ENCODE measurements at places on chromosomes 7 and 10. TPM values are rescaled to one million over a fixed set of nuclear protein-coding genes. Genes with fewer than 3 reads are reported as not detected.

Gene LEP
- not detected for total RNA-seq

DNA sequence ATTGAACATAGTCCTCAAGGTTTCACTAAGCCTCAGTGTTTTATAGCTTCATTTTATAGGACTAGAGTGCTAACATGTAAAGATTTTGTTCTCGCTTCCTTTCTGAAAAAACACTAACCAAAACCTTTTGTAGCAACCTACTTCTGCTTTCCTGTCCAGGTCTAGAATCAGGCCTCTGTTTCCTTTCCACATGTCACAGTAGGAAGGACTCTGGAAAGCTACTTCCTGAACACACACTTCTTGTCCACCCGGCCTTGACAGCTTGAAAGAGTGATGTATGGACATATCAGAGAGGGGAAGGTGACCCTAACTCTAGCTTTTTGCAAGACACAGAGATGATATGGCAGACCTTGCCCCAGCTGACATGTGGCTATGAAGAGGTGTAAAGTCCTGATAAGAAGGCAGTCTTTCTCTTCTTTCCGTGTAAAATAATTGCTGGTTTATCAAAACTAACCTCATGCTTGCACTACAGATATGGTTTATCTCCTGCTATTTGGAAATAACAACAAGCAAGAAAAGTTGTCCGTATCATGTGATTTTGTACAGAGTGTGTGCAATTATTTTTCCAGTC is 175.4 kb downstream of the SKAP2 start:
- no peak for DNase-seq

DNA sequence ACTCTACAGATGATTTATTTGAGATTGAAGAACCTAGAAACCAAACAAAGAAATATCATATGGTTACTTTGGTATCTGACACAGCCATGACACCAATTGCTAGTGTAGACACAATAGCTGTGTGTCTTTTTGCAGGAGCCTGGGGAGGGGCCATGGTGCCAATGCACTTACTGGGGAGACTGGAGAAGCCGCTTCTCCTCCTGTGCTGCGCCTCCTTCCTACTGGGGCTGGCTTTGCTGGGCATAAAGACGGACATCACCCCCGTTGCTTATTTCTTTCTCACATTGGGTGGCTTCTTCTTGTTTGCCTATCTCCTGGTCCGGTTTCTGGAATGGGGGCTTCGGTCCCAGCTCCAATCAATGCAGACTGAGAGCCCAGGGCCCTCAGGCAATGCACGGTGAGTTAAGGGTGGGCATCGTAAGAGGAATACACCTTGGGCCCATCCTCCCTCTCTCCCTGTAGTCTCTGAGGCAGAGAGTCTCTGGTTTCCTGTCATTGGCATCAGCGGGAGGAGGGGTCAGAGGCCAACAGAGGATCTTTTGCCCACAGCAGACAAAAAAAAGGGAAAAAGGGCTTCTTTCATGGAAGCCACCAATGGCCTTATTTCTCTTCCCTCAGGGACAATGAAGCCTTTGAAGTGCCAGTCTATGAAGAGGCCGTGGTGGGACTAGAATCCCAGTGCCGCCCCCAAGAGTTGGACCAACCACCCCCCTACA is 1.2 kb downstream of the TMEM139 start:
- no peak for DNase-seq

Gene TRIM4
- 107 TPM for total RNA-seq

DNA sequence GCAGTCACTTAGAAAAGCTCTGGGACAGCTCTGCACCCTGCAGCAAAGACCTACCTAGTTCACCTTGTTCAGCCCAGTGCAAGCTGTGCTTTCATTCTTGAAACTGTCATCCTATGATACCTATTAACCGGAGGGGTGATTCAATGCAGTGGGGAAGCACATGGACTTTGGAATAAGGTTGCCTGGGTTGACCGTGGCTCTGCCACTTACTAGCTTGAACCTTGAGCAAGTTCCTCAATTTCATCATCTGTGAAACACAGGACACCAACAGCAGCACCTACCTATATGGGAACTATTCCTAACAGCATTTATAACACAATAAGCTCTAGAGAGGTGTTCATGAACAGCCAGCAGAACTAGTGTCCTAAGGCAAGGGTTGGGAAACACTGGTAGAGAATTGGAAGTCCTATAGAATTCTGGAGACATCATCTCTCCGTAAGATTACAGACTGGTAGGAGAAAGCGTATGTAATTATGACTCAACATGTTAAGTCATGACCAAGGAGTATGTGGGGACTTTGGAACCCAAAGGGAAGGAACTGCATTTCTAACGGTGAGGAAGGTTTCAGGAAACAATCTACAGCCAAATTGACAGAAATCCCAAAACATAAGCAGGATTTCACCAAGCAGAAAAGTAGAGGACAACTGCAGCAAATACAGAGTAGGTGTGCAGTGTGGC is 270.0 kb downstream of the USP6NL start:
- no peak for DNase-seq

DNA sequence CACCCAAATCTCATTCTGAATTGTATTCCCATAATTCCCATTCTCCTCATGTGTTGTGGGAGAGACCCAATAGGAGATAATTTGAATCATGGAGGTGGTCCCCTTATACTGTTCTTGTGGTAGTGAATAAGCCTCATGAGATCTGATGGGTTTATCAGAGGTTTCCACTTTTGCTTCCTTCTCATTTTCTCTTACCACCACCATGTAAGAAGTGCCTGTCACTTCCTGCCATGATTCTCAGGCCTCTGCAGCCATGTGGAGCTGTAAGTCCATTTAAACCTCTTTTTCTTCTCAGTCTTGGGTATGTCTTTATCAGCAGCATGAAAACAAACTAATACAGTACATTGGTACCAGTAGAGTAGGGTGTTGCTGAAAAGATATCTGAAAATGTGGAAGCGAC is 98.2 kb upstream of the ASAH2 start:
- DNase-seq: no peak

Gene GPR141
- total RNA-seq: 3.3 TPM

DNA sequence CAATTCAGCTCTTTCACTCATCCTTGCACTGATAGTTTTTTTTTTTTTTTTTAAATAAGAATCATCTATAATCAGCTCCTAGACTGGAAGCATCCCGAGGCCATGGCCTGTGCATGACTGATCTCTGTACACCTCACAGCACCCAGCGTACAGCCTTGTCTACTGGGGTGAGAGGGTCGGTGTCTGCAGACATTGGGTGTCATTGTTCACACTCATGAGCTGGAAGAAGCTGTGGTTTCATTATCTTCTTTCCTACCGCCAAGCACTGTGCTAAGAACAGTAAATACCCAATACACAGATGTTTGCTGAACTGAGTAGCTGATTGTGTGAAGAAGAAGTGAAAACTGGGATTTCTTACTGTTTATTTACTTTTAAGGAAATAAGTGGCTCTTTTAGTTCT is 123.6 kb downstream of the CLEC2L start:
- DNase-seq: no peak

DNA sequence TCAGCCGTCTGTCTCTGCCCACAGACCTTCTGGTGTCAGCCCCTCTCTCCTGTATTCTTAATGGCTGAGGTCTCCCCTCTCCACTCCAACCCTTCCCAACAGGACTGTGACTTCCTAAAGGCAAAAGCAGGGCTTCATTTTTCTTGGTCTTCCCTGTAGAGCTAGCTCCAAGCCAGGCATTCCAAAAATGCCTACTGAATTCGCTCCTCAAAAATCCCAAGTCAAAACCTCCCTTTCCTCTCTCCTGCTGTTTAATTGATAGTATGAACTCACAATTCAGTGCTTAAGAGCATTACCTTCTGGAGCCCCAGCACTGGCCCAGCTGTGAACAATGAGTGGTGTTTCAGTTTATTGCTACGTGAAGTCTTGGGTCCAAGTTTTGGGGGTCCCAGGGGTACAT is 628.4 kb downstream of the PARD3 start:
- DNase-seq: no peak

Gene EPHA1
- 18.9 TPM for total RNA-seq

Gene CASTOR2
- 12.8 TPM for total RNA-seq

DNA sequence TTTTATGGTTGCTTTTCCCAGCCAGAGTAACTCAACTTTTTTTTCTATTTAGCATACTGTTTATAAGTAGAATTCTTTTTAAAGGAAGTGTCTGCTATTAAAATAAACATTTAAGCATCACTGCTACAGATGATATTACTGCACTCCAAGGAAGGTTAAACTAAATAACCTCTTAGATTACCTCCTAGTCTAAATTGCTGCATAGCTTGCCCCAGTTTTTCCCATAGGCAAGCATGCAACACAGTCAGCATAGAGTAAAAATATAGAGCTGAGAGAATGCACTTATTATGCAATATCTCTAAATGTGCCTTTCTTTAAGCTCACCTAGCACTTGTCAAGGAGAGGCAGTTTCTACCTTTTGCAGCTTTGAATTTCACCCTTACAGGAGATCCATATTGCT is 1392.4 kb upstream of the CELF2 start:
- no peak for DNase-seq

GRCh38 chr7:98185101-98185500 is 26.1 kb upstream of the BHLHA15 start:
- DNase-seq: no peak

- no peak for DNase-seq
Observed at GRCh38 chr10:62374862-62375710, 917 bp downstream of the ZNF365 start.

- no peak for DNase-seq
Observed at GRCh38 chr10:824946-825345, 106.6 kb downstream of the LARP4B start.

Gene CLCN1
- total RNA-seq: not detected

DNA sequence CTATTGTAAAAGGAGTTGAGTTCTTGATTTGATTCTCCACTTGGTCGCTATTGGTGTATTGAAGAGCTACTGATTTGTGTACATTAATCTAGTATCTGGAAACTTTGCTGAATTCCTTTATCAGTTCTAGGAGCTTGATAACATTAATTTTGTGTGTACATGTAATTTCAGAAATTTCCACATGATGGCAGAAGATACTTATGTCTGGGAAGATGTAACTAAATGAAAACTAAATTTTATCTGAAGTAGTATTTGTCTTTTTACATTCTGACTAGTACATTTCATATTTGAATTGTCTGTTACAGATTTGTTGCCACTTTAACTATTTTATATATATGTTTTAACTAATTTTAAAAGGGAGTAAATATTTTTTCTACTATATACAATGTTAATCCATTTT is 27.6 kb downstream of the SDHAF3 start:
- DNase-seq: no peak

GRCh38 chr10:13270877-13271551 is 28.9 kb downstream of the PHYH start:
- no peak for DNase-seq

Gene OR9A2
- total RNA-seq: not detected

DNA sequence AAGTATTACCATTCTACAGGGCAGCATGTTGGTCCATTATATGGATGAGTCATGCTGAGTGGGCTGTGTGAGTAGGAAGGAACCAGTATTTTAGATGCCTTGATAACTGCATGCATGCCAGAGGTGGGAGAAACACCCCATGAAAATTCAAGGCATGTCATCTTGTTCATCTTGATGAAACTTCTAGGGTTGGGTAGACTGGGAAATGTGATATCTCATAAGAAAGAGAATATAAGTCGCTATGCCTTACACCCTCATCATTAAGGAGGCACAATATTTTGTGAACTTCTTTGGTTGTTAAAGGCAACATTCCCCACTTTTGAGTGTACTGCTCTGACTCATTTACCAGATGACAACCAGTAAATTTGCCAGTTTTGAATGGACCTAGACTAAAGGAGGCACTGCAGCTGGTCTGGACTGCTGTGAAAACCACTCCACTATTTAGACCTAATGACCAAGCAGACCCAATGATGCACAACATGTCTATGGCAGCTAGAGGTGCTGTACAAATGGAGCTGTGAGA is 48.0 kb downstream of the ZNF365 start:
- DNase-seq: no peak

DNA sequence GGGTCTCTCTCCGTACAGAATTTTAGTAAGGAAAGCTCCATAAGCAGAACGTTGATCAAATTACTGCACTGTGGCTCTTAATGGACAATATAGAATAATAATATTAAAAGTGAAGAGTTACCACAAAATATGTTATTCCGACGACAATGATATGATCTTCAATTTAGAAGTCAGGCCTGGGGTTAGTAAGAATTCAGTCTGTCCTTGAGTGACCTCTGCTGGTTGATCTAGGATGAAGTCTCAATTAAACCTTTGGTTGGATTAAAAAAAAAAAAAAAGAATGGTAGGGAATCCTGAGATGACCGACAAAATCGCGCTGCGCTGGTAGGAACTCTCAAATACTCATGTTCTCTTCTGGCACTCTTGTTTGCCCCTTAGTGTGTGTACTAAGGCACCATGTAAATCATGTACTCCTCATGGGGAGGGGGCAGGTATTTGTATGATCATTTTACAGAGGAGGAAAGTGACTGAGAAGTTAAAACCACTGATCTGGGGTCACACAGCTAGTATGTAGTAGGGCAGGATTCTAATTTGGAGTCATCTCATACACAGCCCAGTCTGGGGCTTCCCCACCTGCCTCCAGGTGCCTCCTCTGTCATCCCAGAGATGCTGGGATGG is 161.3 kb upstream of the NPVF start:
- no peak for DNase-seq

Gene GHRHR
- total RNA-seq: 1.4 TPM

- DNase-seq: no peak
Observed at GRCh38 chr10:103580430-103580829, 86.9 kb downstream of the NEURL1 start.

GRCh38 chr7:2886900-2887299 is 42.8 kb upstream of the GNA12 start:
- DNase-seq: no peak

- DNase-seq: no peak
Observed at GRCh38 chr7:33623267-33623666, 282.1 kb upstream of the BMPER start.

GRCh38 chr10:58415757-58416156 is 30.5 kb downstream of the TFAM start:
- DNase-seq: no peak

- DNase-seq: no peak
Observed at GRCh38 chr7:39691821-39692220, 68.4 kb downstream of the RALA start.

GRCh38 chr10:84395581-84395980 is 67.2 kb downstream of the CCSER2 start:
- no peak for DNase-seq

Gene NUTM2E
- total RNA-seq: 0.57 TPM

Gene TMEM139
- total RNA-seq: 47.3 TPM

DNA sequence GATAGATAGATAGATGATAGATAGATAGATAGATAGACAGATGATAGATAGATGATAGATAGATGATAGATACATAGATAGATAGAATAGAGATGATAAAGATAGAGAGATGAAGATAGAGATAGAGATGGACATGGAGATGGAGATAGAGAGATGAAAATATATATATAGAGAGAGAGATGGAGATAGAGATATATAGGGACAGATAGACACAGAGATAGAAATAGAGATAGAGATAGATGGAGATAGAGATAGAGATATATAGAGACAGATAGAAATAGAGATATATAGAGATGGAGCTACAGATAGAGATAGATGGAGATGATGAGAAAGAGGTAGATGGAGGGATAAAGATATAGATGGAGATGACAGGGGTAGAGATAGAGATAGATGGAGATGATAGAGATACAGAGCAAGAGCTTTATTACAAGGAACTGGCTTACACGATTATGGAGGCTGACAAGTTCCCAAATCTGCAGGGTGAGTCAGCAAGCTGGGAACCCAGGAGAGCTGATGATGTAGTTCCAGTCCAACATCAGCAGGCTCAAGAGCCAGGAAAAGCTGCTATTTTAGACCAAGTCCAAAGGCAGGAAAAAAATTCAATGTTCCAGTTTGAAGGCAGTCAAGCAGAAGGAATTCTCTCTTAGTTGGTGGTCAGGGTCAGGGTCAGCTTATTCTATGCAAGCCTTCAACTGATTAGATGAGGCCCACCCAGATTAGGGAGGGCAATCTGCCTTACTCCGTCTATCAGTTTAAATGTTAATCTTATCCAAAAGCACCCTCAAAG is 37.1 kb downstream of the CAV1 start:
- no peak for DNase-seq
